Spinal cord (tissue), 10 donors: ENCODE measurements at places on chromosomes 6 and 20. TPM values are rescaled to one million over a fixed set of nuclear protein-coding genes. Genes with fewer than 3 reads are reported as not detected.

Gene PTPN1
- polyA plus RNA-seq: 23.7 TPM

Gene KHDC1L
- 2.0 TPM for polyA plus RNA-seq

Gene DSP
- 8.4 TPM for polyA plus RNA-seq

Gene PSORS1C1
- polyA plus RNA-seq: 0.38 TPM

Gene SIRPB2
- 1.3 TPM for polyA plus RNA-seq

Gene CCN5
- polyA plus RNA-seq: 0.50 TPM

Gene RNF39
- polyA plus RNA-seq: 2.3 TPM

Gene POLR1H
- polyA plus RNA-seq: 18.3 TPM

Gene LY86
- polyA plus RNA-seq: 5.9 TPM

Gene EYA4
- 0.60 TPM for polyA plus RNA-seq

Gene HEY2
- 28.3 TPM for polyA plus RNA-seq

Gene KIF25
- 1.2 TPM for polyA plus RNA-seq

Gene ULBP1
- 0.79 TPM for polyA plus RNA-seq

- peak; percentile 30 for DNase-seq
Observed at GRCh38 chr20:7392542-7393206, 547.6 kb downstream of the HAO1 start.

- no peak for DNase-seq
Observed at GRCh38 chr6:24448396-24448795, 41.0 kb downstream of the GPLD1 start.

DNA sequence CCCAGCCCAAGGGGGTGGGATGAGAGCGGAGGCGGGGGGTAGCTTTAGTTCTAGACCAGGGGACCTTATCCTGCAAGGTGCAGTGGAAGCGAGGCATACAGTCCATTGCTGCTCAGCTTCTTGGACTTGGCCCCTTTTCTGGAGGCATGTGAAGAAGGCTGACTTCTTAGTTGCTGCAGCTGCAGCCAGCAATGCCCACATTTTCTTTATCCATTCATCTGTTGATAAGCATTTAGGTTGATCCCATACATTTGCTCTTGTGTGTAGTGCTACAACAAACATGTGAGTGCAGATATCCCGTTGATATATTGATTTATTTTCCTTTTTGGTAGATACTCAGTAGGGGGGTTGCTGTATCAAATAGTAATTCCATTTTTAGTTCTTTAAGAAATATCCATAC lies 461.2 kb upstream of the IMPG1 start:
- no peak for DNase-seq

GRCh38 chr20:56249244-56249955 lies 868 bp downstream of the MC3R start:
- DNase-seq: no peak

DNA sequence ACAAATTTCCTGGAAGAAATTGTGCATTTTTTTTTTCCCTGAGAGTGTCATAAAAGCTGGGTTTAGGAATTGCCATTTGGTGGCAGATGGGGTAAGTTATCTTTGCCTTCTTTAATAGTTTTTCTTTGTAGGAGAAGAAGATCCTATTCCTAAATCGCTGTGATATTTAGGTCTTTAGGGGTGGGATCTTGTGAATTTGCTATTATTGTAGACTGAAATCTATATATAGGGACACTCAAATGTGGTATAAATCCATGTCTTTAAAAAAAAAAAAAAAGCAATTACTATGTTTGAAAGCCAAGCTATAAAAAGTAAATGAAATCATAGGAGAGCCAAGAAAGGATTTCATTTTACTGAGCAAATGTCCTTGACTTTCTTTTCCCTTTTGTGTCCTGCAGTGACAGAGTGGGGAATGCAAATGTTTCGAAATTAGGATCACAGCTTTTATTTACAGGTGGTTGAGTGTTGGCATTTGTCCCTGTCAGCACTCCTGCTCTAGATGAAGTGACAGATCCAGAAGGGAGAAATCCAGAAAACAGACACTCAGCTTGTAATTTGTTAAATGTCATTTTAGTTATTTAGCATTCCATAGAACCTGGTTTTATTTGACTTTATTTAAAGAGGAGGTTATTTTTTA lies 29.4 kb downstream of the TIAM2 start:
- no peak for DNase-seq

- no peak for DNase-seq
Observed at GRCh38 chr6:24985323-24985722, 49.6 kb upstream of the RIPOR2 start.

- no peak for DNase-seq
Observed at GRCh38 chr6:7188492-7188891, 80.7 kb downstream of the RREB1 start.

GRCh38 chr6:13508711-13509705 lies 21.6 kb upstream of the GFOD1 start:
- DNase-seq: no peak

GRCh38 chr6:11714798-11715285 lies 63.8 kb downstream of the ADTRP start:
- no peak for DNase-seq

DNA sequence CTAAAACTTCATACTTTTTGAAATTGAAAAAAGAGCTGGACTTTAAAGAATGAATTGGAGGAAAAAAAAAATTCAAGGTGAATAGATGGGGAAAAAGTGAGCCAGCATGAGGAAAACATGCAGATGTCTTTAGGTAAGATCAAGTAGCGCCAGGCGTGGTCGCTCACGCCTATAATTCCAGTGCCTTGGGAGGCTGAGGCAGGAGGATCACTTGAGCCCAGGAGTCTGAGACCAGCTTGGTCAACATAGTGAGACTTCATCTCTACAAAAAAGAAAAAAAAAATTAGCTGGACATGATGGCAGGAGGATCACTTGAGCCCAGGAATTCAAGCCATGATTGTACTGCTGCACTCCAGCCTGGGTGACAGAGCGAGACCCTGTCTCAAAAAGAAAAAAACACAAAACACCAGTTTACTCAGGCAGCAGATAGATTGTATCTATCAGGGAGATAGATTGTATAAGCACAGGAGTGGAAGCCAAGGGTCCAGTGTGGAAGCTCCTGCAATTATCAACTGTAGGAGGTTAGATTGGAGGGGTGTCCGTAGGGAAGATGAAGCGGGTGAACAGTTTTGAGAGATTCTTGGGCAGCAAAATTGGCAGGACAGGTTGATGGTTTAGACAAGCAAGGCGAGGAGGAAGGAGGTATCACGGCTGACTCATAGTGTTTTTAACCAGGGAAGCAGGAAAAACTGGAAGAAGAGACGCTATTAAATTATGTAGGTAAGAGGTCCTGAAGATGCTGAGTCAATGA lies 97.6 kb upstream of the ZNF217 start:
- no peak for DNase-seq

DNA sequence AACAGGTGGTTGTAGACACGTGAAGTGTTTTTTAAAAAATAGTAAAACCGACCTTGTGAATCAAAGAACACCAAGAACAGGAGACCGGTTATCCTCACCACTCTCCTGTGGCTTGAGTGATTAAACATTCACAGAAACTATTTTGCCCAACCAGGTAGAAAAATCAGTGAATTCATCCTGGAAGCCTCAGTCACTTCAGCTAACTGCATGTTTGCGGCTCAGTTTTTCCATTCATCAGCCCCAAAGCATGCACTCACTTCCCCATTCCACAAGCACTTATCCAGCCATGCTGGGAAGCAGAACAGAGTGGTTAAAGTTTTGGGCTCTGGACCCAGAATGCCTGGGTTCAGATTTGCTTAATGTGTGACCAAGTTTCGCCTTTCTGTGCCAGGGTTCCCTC lies 2.4 kb downstream of the LRRN4 start:
- no peak for DNase-seq

DNA sequence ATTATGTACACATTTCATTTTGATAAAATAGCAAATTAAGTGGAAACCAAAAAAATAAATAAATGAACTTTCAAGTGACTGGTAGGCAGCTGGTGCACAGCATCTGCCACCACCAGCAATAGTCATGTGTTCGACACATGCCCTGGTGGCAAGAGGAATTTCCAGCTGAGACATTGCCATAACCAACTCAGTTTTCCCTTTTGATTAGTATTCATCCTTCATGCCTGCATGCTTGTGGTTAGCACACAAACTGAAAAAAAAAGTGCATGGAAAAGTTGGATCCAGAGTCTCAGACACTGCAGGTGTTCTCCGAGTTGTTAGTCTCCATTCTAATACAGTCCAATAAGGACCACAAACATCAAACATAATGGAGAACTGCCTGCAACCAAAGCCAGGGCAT lies 156.0 kb upstream of the SOX4 start:
- DNase-seq: no peak

GRCh38 chr6:43105538-43106222 lies 29.6 kb downstream of the PTK7 start:
- no peak for DNase-seq

DNA sequence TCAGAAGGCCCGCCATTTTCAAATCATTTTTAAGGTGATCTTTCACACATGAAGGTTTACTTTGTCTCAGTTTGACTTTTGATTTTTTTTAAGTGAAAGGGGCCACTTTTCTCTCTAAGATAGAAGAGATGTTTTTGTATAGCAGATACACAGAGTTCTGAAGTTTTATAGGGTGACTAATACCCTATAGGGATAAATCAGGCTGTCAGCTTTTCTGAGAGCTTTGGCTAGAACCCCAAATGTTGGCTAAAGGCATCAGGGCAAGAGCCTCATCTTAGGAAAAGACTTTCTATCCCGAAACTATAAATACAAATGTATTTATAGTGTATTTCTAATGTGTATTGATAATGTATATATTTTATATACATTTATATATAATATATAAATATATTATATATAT lies 181.4 kb downstream of the TBX18 start:
- no peak for DNase-seq

DNA sequence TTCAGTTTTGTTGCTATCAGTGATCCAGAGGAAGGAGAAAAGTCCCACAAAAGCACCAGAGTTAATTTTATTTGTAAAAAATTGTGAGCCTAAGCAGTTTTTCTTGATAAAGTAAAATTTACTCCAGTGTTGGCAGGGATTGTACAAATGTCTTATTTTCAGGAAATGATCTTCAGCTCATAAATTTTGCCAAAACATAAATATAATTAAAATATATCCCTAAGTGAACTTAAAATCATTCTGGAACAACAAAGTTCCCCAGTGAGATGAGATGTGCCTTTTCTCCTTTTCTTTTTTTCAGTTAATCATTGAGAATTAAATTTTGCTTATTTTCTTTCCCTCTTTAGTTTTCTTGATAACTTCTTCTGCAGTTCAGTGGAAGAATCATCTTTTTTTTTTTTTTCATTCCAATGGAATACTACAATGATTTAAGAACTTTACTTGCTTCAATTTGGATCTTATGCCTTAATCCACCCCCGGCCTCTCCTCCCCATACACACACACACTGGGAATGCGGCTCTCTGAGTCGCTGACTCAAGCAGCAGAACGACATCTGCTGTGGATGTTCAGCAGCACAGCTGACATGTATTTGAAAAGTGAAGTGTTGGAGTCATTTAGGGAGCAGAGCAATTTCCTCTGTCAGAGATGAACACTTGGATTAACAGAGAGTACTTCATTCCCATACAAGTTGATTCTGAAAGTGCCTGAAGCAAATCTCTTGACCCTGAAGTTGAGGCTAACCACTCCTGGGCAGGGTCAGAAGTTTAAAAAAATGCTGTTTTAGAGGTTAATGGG lies 27.7 kb upstream of the LAMA4 start:
- no peak for DNase-seq

DNA sequence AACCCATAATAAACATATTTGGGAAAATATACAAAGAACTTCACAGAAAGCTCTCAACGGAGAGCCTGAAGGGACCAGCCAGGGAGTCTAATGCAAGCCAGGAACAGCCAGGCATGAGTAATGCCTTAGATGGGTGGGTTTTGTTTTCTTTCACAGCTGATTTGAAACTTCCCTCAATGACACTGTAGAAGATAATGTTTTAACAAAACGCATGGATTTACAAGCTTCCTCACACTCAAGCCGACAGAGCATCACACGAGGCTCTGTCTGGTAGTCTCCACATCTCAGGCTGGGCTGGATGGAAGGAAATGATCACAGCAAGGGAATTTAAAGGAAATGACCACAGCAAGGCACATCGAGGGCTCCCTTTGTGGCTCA lies 113.9 kb downstream of the GMPR start:
- no peak for DNase-seq

- DNase-seq: no peak
Observed at GRCh38 chr20:2703716-2704475, 11.3 kb downstream of the EBF4 start.

DNA sequence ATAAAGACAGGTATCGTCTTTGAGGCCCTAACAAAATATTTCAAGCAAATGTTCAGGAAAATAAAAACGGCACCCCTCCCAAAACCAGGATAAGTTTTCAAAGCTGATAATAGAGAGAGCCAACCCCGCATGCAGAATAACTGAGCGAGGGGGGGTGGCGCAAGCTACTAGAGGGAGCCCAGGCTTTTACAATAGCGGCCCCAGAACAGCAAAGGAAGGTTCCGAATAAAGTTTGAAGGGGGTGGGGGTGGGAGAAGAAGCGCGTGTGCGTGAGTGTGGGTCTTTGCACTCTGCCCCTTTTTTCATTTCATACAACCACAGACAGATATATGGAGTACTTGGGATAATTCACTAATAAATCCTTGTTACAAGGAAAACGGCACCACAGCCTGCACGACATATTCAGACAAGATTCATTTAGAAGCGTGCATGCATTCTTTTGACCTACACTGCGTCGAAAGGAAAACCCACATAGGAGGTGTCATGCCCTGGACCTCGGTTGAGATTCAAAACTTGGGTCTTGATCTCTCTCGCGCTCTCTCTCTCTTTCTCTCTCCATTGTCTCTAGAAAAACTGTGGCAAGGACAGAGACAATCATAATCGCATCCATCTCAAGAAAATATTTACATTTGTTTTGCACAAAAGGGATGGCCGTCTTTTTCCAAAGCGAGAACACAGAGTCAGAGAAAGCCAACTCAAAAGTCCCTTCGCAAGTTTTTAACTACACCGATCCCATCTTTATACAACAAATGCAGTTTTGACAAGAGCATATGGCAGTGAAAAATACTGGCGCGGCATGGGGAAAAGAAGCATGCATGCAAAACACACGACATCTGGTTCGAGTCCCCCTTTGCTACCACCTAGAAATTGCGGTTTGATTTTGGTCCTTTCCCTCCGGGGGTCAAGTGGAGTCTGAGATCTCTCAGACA lies 1.6 kb downstream of the OLIG3 start:
- peak; percentile 45 for DNase-seq

DNA sequence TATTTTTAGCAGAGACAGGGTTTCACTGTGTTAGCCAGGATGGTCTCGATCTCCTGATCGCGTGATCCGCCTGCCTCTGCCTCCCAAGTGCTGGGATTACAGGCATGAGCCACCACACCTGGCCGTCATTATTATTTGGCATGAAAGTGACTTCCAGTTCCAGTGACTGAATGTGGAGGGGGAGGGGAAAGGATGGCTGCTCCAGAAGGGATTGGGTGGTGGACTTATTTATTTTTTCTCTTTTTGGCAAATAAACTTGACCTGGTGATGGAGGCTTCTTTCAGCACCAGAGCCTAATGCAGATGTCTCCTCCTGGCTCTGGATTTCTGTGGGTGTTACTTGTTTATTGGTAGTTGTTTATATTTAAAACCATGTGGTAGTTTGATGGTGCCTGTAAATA lies 16.9 kb upstream of the SLC22A23 start:
- no peak for DNase-seq

- DNase-seq: no peak
Observed at GRCh38 chr6:163446549-163446948, 32.0 kb downstream of the QKI start.

DNA sequence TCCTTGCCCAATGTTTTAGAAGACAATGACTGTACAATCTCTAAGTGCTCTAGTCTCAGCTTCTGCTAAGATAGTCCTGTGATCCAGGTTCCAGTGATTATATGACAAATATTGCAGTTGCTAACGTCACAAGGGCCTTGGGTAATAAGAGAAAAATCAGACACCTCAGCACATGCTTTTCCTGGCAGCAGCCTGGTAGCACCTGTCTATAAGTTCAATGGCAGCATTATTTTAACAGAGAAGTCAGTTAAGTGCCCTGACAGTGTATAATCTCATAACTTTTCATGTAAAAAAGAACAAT lies 121.3 kb upstream of the BCLAF1 start:
- DNase-seq: no peak
